ENCODE measurements at places on chromosomes 7 and 10. TPM values are rescaled to one million over a fixed set of nuclear protein-coding genes. Genes with fewer than 3 reads are reported as not detected.

DNA sequence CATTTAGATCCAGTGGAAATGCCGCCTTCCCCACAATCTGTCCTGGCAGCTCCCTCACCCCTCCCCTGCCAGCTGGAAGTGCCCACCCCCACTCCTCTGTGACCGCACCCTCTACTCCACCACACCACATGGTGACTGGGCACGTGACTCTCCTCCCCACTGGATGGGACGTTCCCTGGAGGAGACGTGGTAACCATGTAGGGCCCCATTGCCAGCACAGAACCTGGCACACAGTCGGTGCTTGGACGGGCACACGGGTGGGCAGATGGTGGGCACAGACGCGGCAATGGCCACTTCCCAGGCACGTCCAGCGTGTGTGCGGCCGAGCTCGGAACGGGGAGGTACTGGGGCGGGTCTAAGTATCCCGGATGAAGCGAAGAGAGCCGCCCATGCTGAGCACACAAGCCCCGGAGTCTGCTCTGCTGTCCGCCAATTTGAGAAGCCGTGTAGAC is 245.6 kb downstream of the MAD1L1 start:
- DNase-seq, result no peak

- DNase-seq, result no peak
These were observed 81.7 kb upstream of the NRP1 start for GRCh38 chr10:33416209-33416608.

GRCh38 chr10:78435484-78436221 is 402.0 kb downstream of the RPS24 start:
- DNase-seq, result no peak

GRCh38 chr10:72564596-72564995 is 61.3 kb downstream of the MICU1 start:
- peak; percentile 39 for DNase-seq

The CDHR1 gene
- polyA plus RNA-seq, result not detected

The LIPJ gene
- polyA plus RNA-seq, result not detected

DNA sequence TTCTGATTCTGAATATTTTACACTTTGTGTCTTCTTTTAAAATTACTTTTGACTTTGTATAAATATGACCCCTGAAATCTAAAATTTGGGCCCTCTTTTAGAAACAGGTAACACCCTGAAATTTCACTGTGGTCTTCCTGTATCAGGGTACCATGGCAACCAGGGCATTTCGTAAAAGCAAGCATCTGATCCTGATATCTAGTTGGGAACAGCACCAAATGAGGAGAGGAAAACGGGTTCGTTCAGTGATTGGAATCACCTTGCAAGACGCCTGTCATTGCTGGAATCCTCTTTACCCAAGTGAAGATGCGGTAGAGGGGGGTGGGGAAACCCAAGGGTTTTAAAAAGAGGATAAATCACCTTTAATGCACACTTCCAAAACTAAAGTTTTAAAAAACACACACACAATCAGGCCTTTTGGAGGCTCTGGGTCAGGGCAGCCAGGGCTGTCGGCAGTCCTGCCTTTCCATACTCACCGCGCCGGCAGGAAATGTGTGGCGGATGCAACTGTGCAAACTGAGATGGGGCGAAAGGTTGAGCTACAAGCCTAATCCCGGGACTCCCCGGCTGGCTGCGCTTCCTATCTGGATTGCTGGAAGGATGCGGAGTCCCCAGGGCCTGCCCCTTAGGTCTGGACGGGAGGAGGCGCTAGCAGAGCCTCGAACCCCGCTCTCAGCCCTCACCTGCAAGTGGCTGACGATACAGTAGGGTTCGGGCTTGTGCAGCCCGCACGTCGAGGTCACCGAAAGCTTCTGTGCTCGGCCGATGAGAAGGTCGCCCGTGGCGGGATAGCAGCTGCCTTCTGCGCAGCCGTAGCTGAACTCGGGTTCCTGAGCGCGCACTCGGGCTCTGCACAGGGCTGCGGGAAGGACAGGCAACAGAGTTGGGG is 1.8 kb downstream of the LAMB1 start:
- DNase-seq, result no peak

DNA sequence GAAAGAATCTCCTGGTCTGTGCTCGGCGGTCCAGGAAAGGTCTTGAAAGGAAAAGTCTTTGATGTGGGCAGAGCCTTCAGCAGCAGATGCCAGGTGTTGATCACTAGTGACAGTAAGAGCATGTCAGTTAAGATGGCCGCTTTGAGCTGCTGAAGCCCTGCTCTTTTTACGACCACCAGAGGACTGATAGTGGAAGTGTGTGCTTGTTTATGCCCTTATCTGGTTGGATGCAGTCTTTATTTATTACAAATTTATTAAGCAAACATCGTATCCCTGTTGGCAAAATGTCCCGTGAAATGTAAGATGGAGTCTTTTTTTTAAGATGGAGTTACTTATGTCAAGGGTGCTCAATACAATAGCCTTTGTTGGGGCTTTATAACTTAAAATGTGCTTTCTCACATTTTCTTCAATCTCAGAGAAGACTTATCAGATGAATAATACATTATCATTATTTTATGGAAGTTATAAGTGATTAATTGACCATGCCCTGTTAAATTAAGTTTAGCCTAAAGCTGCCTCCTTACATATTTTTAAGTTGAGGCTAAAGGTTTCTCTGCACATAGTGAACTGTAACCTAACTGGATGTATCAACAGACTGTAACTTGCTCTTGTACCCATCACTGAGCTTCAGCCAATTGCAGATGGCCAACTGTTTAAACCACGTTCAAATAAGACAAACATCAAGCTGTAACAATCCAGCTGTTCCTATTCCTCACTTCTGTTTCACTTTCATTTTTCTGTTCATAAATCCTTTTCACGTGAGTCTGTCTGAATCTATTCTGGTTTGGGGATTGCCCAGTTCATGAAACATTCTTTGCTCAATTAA is 97.4 kb upstream of the PIK3CG start:
- no peak for DNase-seq

Data from BJ (cell line).